ENCODE measurements at places on chromosomes 6 and 20.

DNA sequence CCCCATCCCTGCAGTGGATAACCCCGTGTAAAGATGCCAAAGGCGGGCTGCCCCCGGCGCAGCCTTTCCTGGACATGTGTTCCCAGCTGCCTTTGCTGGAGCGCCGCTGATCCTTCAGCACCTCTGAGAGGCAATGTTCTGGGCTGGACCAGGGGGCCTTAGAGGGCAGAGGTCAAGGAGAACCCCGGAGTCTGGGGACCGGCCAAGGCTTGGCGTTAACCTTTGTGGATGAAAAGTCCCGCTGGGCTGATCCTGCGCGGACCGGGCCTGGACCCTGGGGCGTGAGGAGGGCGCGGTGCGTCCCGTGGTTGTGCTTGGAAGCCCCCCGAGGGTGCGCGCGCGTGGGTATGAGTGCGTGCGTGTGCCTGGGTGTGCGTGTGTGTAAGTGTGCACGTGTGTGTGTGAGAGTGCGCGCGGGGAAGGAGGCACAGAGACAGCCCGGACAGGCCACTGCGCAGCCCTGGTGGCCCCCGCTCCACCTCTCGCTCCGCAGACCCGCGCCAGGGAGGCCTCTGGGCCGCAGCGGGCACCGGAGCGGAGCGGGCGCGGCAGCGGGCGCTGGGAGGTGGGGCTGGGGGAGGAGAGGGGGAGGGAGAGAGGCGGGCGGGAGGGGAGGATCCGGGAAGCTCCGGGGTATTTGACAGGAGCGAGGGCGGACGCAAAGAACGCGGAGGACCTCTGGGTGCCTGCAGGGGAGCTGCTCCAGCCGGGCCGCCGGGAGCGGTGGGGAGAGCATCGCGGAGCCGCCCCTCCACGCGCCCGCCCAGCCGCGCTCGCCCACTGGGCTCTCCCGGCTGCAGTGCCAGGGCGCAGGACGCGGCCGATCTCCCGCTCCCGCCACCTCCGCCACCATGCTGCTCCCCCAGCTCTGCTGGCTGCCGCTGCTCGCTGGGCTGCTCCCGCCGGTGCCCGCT, at the start of gene SMOC2:
SMOC2 (plus strand) TSS at position 665 of the 914 bp plus-strand sequence; CDS start at position 852, 187 bp downstream.
- DNase-seq = no peak

GRCh38 chr20:50843331-50844276, 48.7 kb downstream of the BCAS4 start:
- DNase-seq = no peak

- no peak for DNase-seq
Measured at GRCh38 chr20:32562495-32562911, 22.6 kb downstream of the NOL4L start.

GRCh38 chr6:7914311-7914710, 3.7 kb upstream of the TXNDC5 start:
- no peak for DNase-seq

- DNase-seq = no peak
Measured at GRCh38 chr6:111367393-111368088, 115.5 kb downstream of the REV3L start.

DNA sequence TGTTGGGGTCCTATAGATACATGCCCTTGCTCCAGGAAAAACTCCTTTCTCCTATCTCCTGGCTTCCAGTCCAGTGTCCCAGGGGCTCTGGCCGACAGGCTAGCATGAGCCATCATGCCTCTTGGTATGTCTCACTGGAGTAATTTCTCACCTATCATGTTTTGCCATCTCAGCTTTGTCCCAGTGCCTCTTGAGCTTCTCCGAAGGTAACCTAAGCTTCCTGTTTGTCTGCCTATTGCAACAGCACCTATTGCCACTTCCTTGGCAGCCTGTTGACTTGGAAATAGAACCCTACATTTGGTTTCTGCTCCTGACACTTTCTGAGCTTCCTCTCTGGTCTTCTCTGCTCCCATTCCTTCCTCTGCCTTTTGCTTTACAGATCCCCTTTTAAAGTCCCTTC, 197.7 kb downstream of the KCNQ5 start:
- DNase-seq = no peak

GRCh38 chr20:42346189-42347170, 728.3 kb upstream of the CHD6 start:
- DNase-seq = no peak

- no peak for DNase-seq
Measured at GRCh38 chr6:32146287-32146686, 5.5 kb downstream of the PRRT1 start.

GRCh38 chr6:139736325-139736906, 362.0 kb upstream of the CITED2 start:
- no peak for DNase-seq

- DNase-seq = no peak
Measured at GRCh38 chr20:24802286-24802820, 146.7 kb upstream of the CST7 start.

- no peak for DNase-seq
Measured at GRCh38 chr6:1527073-1527457, 82.7 kb upstream of the FOXC1 start.

DNA sequence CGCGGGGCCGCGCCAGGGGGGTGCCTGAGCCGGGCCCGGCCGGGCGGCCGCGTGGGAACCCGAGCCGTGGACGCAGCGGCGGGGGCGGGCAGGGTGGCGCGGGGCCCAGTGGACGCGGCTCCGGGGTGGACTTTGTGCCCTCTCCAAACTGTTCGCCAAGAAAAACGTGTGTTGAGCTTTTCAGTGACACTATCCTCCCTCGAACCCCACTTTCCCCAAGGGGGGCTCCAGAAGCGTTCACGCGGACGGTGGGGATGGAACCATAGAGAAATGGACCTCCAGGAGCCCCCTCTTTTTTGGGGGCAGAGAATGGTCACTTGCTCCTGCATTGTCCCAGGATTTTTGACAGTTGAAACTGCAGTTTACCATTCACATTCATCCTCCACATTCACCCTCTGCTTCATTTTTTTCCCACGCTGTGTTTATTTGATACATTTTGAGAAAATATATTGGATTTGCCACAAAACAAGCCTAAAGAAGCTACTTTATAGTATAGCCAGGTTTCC, 2.9 kb upstream of the HIVEP1 start:
- DNase-seq = no peak

DNA sequence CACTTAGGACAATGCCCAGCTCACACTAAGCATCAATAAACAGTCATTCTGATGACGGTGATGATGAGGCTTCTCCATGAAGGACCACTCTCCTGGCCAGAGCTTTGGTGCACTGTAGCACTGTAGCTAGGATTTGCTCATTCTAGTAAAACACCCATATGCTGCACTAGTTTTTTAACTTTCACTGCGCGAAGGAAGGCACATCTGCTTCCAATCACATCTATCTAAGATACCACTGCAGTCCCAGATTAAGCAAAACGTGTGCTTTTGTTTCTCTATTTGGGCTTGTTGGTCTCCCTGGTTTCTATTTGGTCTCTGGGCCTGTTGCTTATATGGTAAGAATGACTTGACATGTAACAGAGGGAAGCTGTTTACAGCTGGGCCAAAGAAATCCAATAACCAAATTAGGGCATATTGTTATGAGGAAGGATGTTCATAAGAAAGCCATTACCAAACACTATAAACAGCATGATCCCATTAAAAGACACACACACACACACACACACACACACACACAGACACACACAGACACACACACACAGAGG, 62.4 kb downstream of the FAM229B start:
- DNase-seq = no peak

- DNase-seq = no peak
Measured at GRCh38 chr6:16166871-16167608, 38.2 kb downstream of the MYLIP start.

- DNase-seq = no peak
Measured at GRCh38 chr20:40606237-40606636, 82.8 kb downstream of the MAFB start.

DNA sequence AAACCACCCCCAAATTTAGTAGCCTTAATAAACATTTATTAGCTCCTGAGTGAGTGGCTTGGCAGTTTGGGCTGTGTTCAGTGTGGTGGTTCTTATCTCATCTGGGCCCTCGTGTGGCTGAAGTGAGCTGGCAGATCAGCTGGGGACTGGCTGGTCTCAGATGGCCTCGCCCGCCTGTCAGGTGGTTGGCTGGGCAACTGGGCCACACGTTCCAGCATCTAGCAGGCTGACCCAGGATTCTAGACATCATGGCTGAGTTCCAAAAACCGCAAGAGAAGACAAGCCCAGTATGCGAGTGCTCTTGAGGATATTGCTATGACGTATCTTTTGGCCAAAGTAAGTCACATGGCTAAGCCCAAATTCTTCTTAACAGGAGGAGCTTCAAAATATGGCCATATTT, 28.9 kb downstream of the EIF2S2 start:
- no peak for DNase-seq

- no peak for DNase-seq
Measured at GRCh38 chr20:39259010-39259803, 297.1 kb downstream of the DHX35 start.

DNA sequence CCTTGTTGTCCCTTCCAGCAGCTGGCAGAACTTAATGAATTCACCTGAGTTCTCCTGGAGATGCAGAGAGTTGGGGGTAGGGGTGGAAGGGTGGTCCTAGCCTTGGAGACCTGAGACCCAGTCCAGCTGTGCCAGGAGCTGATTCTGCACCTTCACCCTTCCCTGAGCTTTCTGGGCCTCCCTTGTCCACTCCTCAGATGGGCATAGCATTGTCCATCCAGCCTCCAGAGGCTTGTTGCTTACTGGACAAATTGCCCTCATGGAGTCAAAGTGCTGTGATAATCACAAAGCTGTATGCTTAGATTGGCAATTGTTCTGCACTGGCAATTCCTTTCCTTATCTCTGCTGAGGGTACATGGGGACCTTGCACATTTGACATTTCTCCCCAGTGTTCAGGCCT, 16.5 kb downstream of the CST9L start:
- no peak for DNase-seq

DNA sequence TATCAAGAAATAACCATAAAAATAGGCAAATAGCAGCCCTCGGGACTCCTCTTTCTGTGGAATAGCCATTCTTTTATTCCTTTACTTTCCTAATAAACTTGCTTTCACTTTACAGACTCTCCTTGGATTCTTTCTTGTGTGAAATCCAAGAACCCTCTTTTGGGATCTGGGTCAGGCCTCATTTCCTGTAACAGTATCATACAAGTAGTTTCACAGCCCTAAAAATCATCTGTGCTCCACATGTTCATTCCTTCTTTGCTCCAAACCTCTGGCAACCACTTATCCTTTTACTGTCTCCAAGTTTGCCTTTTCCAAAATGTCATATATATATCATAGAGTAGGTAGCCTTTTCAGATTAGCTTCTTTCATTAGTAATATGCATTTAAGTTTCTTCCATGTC, 13.5 kb upstream of the NT5E start:
- no peak for DNase-seq

DNA sequence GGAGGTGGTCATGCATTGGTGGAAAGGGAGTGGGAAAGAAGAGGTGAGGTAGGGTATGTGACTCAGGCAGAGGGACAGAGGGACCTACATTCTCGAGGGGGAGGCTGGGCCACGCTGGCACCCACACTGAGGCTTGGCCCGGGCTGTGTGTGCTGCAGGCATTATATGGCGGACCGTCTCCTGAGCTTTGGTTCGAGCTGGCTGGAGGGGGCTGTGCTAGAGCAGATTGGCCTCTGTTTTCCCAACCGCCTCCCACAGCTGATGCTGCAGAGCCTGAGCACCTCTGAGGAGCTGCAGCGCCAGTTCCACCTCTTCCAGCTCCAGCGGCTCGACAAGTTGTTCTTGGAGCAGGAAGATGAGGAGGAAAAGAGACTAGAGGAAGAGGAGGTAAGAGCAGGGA, 23.4 kb downstream of the DNPH1 start:
- DNase-seq = no peak

GRCh38 chr6:84448331-84448730, 220.9 kb upstream of the CEP162 start:
- no peak for DNase-seq

GRCh38 chr6:166770216-166771116, 143.4 kb upstream of the RPS6KA2 start:
- no peak for DNase-seq
